ENCODE measurements at places on chromosomes 4 and X. TPM values are rescaled to one million over a fixed set of nuclear protein-coding genes. Genes with fewer than 3 reads are reported as not detected.
A peak's percentile ranks its signal among the peaks of the same experiment; 100 is the strongest.

DNA sequence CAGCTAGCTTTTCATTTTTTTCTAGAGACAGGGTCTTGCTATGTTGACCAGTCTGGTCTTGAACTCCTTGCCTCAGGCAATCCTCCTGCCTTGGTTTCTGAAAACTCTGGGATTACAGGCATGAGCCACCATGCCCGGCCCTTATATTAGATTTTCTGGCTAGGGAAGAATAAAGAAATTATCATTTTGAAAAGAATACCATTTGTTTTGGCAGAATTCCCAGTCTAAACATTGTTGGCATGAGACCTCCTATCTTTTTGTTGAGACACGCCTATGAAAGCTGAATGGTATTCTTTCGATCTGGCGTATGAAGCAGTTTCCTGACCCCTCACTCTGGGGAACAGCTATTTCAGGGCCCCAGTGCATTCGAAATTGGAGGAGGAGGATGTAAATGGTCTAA is 107.0 kb downstream of the REPS2 start:
- H3K36me3 ChIP-seq = no peaks in the 10 kb centered on the region
- no peaks in the 10 kb centered on the region for H3K27me3 ChIP-seq
- DNase-seq = no peak
- H3K27ac ChIP-seq = no peak overlapping the region
- peaks cover 3% of the 10 kb centered on the region for H3K4me1 ChIP-seq

- H3K36me3 ChIP-seq = no peaks in the 10 kb centered on the region
- H3K27me3 ChIP-seq = no peaks in the 10 kb centered on the region
- no peak overlapping the region for H3K4me3 ChIP-seq
- DNase-seq = no peak
These were observed 68.4 kb upstream of the ETNPPL start for GRCh38 chr4:108831291-108831690.

DNA sequence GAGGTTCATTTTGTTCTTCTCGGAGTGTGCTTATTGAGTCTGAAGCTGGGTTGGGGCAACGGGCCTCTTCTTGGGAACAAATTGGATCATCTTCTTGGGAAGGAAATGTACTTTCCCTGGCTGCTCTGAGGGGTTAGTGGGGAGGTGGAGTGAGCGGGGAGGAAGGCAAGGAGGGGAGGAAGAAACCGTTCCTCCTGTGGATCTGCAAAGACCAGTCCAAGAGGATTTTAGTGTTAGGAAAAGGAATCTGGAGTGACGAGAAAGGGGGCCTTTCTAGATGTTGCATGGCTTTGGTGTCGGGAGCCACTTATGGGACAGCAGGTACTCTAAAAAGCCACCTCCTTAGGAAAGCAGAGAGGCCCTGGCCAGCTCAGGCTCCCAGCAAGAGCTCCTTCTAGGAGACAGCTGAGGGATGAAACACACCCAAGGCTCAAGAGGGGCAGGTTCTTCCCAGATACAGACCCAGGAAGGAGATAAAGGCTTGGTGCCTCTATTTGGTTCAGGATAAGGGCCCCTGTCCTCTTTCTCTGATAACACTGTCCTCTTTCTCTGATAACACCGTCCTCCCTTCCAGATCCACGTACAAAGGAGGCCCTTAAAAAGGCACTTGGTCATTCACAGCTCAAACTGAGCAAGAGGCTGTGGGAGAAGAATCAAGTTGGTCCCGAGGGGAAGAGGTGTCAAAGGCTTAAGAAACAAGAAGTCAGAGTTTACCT is 451 bp downstream of the SOD3 start:
- peaks cover 22% of the 10 kb centered on the region for H3K4me1 ChIP-seq
- no peaks in the 10 kb centered on the region for H3K36me3 ChIP-seq
- peak overlapping the region; percentile 52 for H3K4me3 ChIP-seq
- peak overlapping the region; percentile 75 for H3K27ac ChIP-seq
- no peak for DNase-seq
- H3K27me3 ChIP-seq = peaks cover 16% of the 10 kb centered on the region

GRCh38 chrX:65017451-65017850 is 41.2 kb upstream of the ZC4H2 start:
- DNase-seq = no peak
- no peaks in the 10 kb centered on the region for H3K36me3 ChIP-seq
- H3K27ac ChIP-seq = no peak overlapping the region
- H3K27me3 ChIP-seq = no peaks in the 10 kb centered on the region
- H3K4me1 ChIP-seq = no peaks in the 10 kb centered on the region
- H3K4me3 ChIP-seq = no peak overlapping the region

DNA sequence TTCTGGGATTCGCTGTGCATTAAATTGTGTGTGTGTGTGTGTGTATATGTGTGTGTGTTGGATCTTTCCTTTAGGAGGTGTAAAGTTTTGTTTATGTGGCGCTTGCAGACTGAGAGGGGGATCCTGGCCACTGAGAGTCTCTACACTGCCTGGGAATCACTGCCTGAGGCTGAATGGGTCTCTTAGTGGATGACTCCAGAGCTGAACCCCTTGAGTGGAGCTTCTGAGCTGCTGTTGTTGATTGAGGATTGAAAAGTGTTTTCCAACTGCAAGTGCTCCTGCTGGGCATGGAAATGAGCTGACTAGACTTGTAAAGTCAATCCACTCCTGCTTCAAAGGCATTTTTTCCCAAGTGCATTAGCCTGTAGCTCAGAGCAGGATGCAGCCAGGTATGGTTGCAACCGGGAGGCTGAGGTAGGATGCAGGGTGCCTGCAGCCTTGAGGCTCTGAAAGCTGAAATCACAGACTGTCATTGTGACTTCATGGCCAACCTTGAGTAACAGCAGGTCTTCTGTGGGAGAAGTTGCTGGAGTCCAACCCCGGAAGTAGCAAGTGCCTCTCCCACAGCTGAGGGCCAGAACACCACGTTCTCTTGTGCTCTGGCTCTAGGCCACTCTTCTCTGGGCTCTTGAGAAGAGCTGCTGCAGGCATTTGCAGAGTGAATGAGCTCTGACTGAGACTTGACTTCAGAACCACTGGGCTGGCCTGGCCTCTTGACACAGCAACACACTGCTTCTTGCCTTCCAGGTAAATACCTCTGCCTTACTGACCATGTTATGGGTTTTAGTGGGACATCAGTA is at the start of gene TBX22:
TBX22 (plus strand) TSS at position 613 of the 800 bp plus-strand sequence. CDS start 7,517 bp downstream, outside the sequence.
- DNase-seq = no peak
- H3K4me3 ChIP-seq = no peak within 1 kb of the TSS
- H3K36me3 ChIP-seq = no peaks in the 10 kb centered on the region
- no peaks in the 10 kb centered on the region for H3K27me3 ChIP-seq

- H3K4me1 ChIP-seq = no peaks in the 10 kb centered on the region
- no peak overlapping the region for H3K4me3 ChIP-seq
- no peak for DNase-seq
- no peaks in the 10 kb centered on the region for H3K36me3 ChIP-seq
- H3K27ac ChIP-seq = no peak overlapping the region
These were observed 252.9 kb upstream of the SMIM31 start for GRCh38 chr4:164501074-164501473.

DNA sequence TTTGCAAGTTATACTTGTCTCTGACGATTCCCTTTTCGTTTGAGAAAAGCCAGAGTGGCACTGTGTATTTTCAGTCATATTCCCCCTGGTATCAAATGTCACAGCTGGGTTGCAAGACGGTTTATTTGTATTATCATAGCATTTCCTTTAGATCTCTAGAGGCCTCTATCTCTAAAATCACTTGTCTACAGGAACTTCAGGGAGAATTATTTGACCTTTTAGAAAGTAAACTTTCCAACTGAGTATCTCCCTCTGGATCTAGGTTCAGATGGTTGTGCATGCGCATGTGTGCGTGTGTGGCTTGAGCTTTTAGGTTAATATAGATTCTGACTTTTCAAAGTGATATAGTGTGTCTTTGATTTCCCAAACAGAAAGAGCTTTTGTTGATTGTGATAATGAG is 15.1 kb upstream of the TAB3 start:
- H3K4me3 ChIP-seq = no peak overlapping the region
- H3K4me1 ChIP-seq = no peaks in the 10 kb centered on the region
- no peak overlapping the region for H3K27ac ChIP-seq
- no peaks in the 10 kb centered on the region for H3K36me3 ChIP-seq

DNA sequence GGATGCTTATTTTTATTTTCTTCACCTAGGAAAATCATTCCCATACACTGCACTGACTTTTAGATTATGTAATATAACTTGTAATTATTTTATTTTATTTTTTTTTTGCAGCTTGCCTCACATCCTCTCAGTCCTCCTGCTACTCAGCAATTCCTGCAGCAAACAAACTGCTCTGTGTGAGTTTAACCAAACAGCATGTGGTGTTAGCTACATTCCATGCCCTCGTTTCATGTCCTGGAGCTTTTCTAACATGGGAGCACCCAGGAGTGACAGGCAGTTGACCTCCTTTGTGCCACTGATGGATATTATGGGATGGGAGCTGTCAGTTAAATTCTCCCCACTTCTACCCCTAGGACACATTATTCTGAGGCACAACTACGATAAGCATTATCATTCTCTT is 24.8 kb downstream of the CXCL1 start:
- H3K4me1 ChIP-seq = no peaks in the 10 kb centered on the region
- no peak for DNase-seq
- no peak overlapping the region for H3K4me3 ChIP-seq

GRCh38 chr4:164997941-164998340 is 20.5 kb upstream of the TRIM61 start:
- no peaks in the 10 kb centered on the region for H3K4me1 ChIP-seq
- no peak overlapping the region for H3K4me3 ChIP-seq
- H3K27ac ChIP-seq = no peak overlapping the region

DNA sequence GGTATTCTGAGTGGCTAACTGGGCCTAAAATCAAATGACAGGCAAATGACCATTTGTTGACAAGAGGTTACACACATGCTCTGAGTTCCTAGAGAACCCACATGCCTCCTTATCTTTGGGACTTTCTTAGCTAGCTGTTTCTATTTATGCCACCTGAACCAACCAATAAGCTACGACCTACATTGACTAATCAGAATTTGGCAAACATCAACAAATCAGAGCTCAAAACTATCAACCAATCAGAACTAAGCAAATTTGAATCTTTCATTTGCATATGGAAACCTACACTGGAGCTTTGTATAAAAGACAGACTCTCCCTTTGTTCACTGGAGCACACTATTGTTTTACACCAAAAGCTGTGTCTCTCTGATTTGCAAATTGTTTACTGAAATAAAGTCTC is 192.0 kb downstream of the CXXC4 start:
- H3K27me3 ChIP-seq = no peaks in the 10 kb centered on the region
- H3K4me3 ChIP-seq = no peak overlapping the region
- DNase-seq = no peak
- no peak overlapping the region for H3K27ac ChIP-seq

GRCh38 chrX:101171883-101172400 is 47.6 kb upstream of the DRP2 start:
- DNase-seq = no peak
- no peak overlapping the region for H3K4me3 ChIP-seq
- H3K27me3 ChIP-seq = no peaks in the 10 kb centered on the region
- no peak overlapping the region for H3K27ac ChIP-seq

GRCh38 chr4:142406917-142407501 is 439.1 kb downstream of the INPP4B start:
- peaks cover 47% of the 10 kb centered on the region for H3K4me1 ChIP-seq
- H3K36me3 ChIP-seq = no peaks in the 10 kb centered on the region
- peak overlapping the region; percentile 76 for H3K27ac ChIP-seq
- no peak for DNase-seq

DNA sequence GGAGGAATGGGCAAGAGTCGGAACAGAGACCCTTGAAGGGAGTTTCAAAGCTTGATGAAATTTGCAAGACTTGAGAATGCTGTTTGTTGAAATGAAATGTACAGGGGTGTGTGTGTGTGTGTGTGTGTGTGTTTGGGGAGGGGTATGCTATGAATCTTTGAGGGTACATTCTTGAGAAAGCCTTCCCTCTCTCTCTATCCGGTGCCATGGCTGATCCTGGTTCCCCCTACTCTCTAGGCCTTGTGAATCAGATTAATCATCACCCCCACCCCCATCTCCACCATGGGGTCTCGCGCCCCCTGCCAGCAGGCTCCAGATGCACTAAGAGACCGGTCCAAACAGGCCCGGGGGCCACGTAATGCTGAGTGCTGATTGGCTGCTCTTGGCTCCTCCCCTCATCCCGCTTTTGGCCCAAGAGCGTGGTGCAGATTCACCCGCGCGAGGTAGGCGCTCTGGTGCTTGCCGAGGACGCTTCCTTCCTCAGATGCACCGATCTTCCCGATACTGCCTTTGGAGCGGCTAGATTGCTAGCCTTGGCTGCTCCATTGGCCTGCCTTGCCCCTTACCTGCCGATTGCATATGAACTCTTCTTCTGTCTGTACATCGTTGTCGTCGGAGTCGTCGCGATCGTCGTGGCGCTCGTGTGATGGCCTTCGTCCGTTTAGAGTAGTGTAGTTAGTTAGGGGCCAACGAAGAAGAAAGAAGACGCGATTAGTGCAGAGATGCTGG is at the start of gene HTR2C:
HTR2C (plus strand) TSS at position 441 of the 729 bp plus-strand sequence. CDS start 142,851 bp downstream, outside the sequence.
- H3K4me3 ChIP-seq = peak within 1 kb of the TSS; percentile 29
- DNase-seq = no peak
- no peaks in the 10 kb centered on the region for H3K36me3 ChIP-seq
- H3K4me1 ChIP-seq = peaks cover 5% of the 10 kb centered on the region
- no peak within 1 kb of the TSS for H3K27ac ChIP-seq
- H3K27me3 ChIP-seq = peaks cover 40% of the 10 kb centered on the region

- no peaks in the 10 kb centered on the region for H3K27me3 ChIP-seq
- no peak overlapping the region for H3K4me3 ChIP-seq
- no peaks in the 10 kb centered on the region for H3K36me3 ChIP-seq
- H3K4me1 ChIP-seq = no peaks in the 10 kb centered on the region
- no peak overlapping the region for H3K27ac ChIP-seq
- DNase-seq = no peak
These were observed 89.5 kb downstream of the TASL start for GRCh38 chrX:30488092-30488491.

DNA sequence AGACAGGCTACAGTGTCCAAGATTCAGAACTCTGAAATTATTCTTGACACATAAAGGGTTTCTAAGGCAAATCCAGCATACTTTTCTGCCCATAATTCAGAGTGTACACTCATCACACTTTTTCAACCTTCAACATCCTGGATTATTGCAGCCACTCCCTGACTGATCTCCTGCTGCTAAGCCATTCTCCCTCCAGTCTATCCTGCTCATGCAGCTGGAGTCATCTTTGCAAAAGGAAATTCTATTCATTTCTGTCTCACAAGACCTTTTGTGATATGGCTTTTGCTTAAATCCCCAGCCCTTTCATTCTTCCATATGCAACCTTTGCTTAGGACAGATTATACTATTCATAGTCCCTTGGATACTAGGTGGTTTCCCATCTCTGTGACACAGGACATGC is 236.1 kb upstream of the LDB2 start:
- H3K27me3 ChIP-seq = no peaks in the 10 kb centered on the region
- H3K36me3 ChIP-seq = no peaks in the 10 kb centered on the region
- no peak overlapping the region for H3K27ac ChIP-seq

DNA sequence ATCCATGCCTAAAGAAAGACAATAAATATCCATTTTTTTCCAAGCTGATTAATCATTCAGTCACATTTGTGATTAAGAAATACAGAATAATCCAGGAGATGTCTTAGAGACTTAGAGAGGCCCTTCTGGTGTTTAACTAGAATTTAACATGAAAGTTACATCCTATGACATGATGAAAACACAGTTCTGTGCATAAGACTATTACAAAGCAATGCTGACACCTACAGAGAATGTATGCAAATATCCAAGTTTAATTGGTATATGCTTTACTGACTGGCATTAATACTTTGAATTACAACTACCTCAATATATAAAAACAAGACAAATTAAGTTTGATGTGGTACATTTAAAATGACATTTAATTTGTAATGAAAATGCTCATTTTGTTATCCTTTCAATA is 17.8 kb upstream of the TLL1 start:
- H3K4me1 ChIP-seq = no peaks in the 10 kb centered on the region
- H3K27me3 ChIP-seq = no peaks in the 10 kb centered on the region
- DNase-seq = no peak
- no peak overlapping the region for H3K27ac ChIP-seq
- no peaks in the 10 kb centered on the region for H3K36me3 ChIP-seq

SRPX gene
- polyA plus RNA-seq = 70.9 TPM

TSPAN7 gene
- 49.3 TPM for polyA plus RNA-seq

SMIM43 gene
- not detected for polyA plus RNA-seq

APLN gene
- 2.7 TPM for polyA plus RNA-seq

RAB33A gene
- polyA plus RNA-seq = 0.22 TPM

NPY2R gene
- 0.07 TPM for polyA plus RNA-seq
